ENCODE measurements at places on chromosomes 1 and 21.

DNA sequence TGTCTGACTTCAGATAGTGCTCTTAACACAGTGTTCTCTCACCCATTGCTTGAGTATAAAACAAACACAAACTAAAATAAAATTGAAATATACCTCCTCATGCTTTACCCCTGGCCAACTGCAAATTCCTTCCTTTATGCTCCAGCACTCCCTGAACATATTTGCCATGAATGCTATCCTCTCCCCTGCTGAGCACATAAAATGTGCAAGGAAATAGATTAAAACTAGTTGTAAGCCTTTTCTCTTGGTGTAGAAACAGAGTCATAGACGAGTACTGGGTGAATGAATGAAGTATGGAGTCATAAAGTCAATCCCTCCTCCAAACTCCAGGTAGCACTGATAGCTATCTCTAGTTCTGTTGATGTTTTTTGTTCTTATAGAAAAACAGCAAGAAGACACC is 2.6 kb downstream of the GPR161 start:
- DNase-seq = no peak

DNA sequence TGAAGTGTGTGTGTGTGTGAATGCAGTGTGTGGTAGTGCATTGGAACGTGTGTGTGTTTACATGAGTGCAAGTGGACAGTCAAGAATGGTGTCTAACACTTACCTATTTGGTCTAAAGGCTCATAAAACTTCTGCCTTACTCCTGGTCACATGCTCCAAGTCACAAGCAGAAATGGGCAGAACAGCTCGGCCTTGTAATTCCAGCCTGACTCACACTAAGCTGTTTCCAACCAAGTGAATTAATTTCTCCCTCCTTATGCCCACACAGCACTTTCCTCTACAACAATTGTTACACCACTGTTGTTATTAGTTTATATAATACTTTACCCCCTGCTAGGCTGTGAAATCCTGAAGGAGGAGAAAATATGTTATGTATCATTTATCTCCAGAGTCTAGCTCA is 43.8 kb downstream of the DDR2 start:
- no peak for DNase-seq

- peak; percentile 76 for DNase-seq
These were observed 2.0 kb downstream of the MEF2D start for GRCh38 chr1:156498432-156499193.

DNA sequence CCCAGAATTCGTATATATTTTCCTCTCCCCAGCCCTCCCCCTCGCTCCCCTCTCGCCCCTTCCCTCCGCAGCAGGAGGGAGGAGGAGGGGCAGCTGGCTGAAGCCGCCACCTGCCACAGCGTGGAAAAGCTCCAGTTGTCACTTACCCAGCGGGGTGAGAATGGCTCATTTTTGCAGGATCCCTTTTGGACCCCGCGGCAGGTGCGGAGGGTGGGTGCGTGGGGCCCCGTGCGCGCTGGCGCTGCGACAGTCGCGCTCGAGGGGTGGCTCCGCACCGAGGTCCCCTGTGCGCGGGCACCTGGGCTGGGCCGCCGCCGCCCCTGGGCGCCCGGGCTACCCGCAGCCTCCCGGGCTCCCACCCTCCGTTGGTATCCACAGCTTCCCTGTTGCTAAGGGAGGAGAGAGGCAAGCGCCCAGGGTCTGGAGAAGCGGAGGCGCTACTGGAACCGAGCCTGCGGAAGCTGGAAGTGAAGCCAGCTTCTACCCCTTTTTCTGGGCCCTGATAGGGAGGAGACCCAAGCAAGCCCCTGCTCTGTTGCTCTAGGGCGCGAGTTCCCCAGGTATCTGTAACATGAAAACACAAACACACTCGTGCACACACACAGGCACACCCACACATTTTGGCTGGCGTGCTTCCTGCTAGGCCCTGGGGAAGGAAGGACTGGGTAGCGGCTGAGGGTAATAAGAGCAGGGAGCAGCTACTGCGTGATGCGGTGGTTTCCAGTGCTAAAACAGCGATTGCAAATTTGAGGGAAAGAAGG is at the start of gene ERICH3:
TSS of gene ERICH3 (minus strand) at position 442 of the 761 bp plus-strand sequence. CDS start at position 169, 273 bp downstream.
- no peak for DNase-seq

DNA sequence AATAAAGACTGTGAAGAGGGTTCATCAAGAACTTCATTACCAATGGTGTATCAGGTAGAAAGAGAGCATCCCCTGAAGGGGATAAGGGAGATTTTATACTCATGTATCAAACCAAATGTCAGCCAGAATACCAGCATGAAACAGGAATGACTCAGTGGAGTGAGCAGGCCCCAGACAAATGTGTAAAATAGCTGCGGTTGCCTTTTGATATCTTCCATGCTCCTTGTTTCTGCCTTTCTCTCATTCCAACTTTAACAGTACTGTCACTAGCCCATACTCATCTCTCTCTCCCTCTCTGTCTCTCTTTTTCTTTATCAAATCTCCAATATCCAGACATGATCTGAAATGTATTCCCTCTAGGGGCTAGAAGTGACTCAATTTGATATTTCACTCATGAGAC is 47.8 kb downstream of the GPR88 start:
- no peak for DNase-seq

Measured in left ventricle myocardium inferior (tissue), 1 donor.